ENCODE measurements at places on chromosomes 4 and X. TPM values are rescaled to one million over a fixed set of nuclear protein-coding genes. Genes with fewer than 3 reads are reported as not detected.

The ERAS gene
- 0.15 TPM for total RNA-seq

The BBS12 gene
- total RNA-seq, result 2.7 TPM

The FABP2 gene
- total RNA-seq, result not detected

The GC gene
- not detected for total RNA-seq
